NCI-H1417 treated with DMSO at 0.1 percent for 48 hours (cell line): ENCODE measurements at places on chromosomes 5 and 9.

GRCh38 chr9:135326141-135326540 lies 153.4 kb upstream of the PPP1R26 start:
- DNase-seq = no peak

DNA sequence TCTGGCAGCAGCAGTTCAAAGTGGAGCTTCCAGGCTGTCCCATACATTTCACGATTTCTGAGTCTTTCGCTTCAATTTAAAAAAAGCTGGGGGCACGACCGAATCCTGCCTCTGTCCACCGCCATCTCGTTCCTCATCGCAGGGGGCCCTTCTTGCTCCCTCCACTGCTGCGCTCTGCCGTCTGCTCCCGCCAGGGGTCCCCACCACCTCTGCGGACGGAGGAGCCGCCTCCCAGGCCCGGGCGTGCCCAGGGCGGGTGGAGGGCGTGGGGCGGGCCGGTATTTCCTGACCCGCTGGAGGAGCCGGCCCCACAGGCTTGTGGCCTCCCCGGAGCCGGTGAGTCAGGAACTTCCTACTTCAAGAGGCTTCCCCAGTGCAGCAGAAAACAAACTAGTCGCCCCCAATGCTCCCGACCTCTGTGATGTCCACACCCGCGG lies 50.4 kb downstream of the USP20 start:
- peak; percentile 55 for DNase-seq

- DNase-seq = no peak
These were observed 63.9 kb downstream of the CDC14B start for GRCh38 chr9:96555567-96556386.

- DNase-seq = no peak
These were observed 35.8 kb upstream of the LCP2 start for GRCh38 chr5:170333161-170333910.

DNA sequence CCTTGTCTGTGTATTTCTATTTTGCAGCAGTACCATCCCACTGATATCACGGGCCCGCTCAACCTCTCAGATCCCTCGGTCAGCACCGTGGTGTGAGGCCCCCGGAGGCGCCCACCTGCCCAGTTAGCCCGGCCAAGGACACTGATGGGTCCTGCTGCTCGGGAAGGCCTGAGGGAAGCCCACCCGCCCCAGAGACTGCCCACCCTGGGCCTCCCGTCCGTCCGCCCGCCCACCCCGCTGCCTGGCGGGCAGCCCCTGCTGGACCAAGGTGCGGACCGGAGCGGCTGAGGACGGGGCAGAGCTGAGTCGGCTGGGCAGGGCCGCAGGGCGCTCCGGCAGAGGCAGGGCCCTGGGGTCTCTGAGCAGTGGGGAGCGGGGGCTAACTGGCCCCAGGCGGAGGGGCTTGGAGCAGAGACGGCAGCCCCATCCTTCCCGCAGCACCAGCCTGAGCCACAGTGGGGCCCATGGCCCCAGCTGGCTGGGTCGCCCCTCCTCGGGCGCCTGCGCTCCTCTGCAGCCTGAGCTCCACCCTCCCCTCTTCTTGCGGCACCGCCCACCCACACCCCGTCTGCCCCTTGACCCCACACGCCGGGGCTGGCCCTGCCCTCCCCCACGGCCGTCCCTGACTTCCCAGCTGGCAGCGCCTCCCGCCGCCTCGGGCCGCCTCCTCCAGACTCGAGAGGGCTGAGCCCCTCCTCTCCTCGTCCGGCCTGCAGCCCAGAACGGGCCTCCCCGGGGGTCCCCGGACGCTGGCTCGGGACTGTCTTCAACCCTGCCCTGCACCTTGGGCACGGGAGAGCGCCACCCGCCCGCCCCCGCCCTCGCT lies 1.9 kb downstream of the LRRC26 start:
- no peak for DNase-seq

GRCh38 chr9:16039218-16039987 lies 486.6 kb downstream of the CCDC171 start:
- DNase-seq = no peak

DNA sequence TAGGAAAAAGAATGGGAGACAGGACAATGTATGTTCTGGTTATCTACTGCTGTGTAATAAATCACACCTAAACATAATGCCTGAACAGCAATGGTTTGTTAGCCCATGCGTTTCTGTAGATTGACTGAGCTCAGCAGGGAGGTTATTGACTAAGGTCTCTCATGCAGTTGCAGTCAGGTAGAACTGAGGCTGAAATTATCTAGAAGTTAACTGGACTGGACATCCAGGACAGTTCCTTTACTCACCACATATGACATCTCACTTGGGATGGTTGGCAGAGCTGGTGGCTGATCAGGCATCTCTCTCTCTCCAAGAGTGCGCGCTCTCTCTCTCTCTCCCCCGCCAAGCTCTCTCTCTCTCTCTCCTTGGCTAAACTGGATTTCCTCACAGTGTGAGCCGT lies 8.9 kb upstream of the FOXB2 start:
- no peak for DNase-seq

DNA sequence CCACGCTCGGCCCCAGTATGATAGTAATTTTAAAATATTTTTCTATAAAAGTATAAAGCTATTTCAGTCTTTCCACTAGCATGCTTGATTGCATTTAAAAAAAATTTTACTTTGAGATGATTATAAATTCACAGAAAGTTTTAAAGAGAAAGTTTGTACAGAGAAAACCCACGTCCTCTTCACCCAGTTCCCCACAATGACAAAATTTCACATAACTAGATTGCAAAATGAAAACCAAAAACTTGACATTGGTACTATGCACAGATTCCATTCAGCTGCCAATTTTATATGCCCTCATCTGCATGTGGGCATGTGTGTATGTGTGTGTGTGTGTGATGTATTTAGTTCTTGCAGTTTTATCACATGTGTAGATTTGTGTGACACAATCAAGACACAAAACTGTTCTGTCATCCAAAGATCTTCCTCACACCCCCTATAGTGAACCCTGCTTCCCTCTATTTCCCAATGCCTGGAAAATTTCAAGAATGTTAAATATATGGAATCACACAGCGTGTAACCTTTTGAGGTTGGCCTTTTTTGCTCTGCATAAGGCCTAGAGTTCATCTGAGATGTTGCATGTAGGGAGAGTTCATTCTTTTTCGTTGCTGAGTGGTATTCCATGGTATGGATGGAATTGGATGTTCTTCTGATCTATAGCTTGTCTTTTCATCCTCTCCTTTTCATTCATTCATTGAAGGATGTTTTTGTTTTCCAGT lies 56.9 kb upstream of the BARHL1 start:
- DNase-seq = no peak

GRCh38 chr9:131008909-131009618 lies at the start of gene LAMC3:
TSS of gene LAMC3 (plus strand) at chr9:131009174. CDS start at chr9:131009215, 41 bp downstream.
- no peak for DNase-seq
